ENCODE measurements at places on chromosomes 16 and 17.

DNA sequence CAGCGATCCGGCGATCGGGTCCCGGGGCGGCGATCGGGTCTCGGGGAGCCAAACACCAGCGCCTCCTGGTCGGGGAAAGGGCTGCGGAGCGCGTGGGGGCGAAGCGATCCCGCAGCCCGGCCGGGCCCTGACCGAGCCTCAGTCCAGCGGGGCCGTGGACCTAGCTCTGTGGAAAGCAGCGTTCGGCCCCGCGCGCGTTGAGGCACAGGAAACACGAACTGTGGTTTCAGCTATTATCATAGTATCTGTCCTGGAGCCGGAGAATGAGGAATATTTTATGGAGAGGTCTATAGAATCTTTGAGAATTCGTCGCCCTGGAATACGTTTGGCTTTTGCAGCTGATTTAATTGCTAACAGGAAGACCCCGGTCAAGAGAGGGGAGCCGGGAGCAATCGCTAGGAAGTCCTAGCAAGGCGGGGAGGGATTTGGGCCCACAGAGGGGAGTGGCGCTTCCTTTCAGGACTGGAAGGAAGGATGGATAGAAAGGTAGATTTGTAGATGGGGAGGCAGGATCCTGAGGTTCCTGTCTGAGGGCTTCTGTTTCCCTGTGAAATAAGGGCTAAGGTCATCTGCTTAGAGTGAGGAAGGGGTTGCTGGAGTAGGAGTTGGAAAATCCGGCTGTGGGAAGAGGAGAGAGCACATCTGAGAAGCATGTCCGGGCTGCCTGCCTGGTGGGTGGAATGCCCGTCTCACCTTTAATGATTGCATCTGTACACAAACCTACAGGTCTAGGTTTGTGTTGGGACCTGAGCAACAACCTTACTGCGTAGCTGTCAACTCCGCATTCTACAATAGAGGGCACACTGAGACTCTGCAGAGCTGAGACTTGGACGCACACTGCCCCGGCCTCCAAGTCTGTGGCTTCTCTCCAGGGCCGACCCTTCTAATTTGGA is 770 bp downstream of the CCNF start:
- DNase-seq = no peak

GRCh38 chr16:85201574-85201973 is 89.3 kb upstream of the CIBAR2 start:
- no peak for DNase-seq

DNA sequence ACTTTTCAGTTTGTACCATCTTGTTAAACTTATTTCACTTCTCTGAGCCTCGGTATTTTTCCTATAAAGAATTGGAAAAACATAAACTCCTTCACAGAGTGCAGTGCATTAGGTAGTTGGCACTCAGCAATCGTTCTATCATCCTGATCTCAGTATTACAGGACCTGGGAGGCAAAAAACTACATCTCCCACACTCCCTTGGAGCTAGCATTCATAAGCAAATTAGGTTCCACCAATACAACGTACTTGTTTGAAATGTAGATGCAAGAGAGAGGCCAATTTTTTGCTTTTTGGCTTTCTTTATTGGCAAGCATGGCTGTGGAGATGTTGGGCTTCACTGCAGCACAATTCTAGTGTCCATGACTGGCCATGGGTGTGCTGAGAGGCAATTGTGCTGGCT is 285.2 kb downstream of the CA10 start:
- DNase-seq = no peak

DNA sequence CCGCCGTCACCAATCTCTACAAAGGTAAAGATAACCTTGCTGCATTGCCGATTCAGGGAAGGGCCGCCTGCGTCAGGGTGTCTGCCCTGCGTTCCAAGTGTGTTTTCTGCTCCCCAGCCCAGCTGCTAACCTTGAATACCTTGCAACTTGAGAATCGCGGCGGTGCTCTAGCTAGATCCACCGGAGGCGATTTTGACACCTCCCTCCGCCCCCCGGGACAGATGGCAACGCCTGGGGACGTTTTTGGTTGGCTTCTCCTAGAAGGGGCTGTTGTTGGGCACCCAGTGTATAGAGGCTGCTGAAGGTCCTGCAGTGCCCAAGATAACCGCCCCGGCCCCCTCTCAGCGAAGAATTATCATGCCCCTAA is 1.5 kb downstream of the HAPSTR1 start:
- no peak for DNase-seq

DNA sequence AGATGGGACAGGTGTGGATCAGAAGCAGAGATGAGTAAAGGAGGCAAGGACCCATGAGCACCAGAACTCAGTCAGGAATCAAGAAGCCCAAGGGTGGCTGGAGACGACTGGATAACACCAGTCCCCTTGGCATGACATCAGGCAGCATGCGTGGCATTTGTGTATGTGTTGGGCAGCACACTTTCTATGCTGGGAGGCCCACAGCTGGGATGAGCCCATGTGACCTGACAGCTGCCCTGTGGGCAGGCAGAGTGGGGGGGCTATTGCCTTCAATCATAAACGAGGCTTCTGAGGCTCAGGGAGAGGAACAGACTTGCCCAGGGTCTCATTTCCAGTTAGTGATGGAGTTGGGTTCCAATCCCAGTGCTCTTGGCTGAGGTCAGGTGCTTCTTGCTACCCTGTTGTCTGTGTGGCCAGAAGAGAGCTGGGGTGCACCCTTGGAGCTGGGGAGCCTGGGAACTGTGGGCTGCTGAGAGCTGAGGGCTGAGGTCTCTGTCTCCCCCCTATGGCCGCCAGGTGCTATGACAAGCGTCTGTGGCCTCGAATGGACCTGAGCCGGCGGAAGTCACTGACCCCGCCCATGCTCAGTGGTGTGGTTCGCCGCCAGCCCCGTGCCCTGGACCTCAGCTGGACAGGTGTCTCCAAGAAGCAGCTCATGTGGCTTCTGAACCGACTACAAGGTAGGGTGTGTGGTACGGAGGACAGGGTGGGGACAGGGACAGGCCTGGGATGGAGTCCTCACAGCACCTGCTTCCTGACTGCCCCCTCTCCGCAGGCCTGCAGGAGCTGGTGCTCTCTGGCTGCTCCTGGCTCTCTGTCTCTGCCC is 7.1 kb upstream of the ORAI3 start:
- no peak for DNase-seq

DNA sequence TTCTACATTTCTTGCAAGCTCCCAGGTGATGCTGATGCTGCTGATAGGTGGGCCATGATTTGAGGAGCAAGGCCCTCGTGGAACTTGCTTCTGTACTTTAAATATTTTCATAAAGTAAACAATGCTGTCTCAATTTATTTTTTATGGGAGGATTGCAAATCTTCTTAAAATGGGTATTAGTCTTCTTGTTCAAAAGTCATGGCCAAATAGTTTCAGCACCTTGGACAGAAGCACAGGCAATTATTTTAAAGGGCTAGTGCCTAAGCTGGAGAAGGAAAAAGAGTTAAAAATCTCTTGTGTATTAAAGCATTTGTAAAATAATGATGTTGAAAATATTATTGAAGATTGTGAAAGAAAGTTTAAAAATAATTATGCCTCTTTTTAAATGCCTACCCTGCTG is 50.5 kb downstream of the GPR139 start:
- DNase-seq = no peak

DNA sequence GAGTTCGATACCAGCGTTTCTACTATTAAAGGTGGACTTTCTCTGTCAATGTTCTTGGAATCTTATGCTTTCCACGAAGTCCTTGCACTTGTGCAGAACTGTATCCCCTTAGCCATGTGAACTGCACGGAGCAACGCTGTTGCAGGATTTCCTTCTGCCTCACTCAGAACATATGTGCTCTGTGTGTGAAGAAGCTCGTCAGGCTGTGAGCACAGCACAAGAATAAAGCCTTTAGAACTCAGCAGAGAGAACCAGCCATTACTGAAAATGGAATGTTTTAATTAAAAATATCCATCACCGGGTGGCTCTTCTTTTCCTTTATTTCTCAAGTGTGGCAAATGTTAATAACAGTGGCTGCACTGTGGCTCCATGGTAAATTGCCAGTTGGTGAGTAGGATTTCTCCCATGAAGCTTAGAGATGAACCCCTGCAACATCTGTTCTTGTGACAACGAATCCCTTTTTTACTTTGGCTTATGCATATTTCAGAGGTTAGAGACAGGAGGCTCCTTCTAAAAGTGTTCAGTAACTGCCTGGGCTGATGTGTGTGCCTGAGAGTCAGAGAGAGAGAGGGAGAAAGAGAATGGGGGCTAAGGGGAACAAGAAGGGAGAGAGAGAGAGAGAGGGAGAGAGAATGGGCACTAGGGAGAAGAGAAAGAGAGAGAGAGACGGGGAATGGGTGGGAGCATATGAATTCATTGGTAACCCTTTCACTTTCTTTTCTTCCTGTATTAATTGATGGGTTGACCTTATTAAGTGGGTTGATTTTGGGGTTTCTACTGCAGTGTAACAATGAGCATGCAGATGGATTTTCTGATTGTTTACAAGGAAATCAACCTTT is 50.0 kb downstream of the RPTOR start:
- DNase-seq = no peak

DNA sequence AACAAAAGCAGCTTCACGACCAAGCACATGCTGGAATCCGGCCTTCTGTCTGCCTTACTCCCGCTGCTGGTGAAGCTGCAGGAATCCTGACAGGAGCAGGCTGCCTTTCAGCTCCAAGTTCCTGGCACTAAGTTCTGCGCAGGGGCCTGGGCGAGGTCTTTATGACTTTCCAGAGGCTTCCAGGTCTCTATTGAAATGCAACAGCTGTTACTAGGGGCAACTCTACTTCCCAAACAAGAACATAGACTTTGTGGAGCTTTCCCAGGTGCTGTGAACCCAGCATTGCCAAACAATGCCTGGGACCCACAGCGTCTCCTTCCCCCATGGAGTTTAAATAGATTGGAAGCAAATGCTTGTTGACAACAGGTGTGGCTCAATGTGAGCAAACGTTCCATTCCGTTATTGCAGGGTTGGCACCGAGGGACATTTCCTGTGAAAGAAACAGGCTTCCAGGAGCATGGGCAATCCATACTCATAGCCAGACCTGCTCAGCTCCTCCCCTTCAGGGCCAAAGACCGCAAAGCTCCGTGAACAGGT is 156.0 kb downstream of the CDH13 start:
- DNase-seq = no peak

DNA sequence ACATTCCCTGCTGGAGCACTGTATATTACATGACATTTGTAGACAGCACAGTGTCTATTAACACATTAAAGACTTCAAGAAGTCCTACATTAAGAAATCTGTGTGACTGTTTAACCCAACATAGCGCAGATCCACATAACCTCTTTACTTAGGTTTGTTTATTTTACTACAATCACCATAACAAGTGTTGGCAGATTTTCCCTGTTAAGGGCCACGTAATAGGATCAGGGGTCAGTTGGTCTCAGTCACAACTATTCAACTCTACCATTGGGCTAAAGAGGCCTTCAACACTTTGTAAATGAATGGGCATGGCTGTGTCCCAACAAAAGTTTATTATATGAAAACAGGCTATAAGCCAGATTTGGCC is 51.3 kb upstream of the ADORA2B start:
- DNase-seq = no peak

DNA sequence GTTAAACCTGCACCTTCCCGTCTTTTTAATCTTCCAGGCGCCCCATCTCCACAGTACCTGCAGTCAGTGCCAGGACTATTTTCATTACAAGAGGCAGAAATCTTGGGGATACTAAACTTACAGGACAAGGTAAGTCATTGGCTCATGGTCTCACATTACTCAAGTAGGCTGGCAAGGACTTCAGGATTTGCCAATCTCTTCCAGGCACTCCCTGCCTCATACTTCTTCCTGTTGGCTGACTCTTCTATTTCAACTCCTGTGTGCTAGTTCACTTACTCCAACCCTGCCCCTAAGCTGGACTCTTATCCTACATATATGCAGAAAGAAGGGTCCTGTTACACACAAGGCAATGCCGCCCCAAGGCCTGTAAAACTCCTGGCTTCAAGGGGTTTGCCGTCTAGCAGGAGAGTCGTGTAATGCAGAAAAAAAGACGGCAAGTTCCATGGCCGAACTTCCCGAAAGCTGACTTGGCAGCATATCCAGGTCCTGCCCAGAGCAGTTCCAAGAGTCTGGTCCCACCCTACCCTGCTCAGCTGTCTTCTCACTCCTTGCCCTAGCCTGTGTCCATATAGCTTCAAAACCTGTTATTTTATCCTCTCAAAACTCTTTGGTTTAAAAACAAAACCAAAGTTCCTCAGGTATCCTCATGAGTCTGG is 14.8 kb downstream of the ERN1 start:
- DNase-seq = no peak

DNA sequence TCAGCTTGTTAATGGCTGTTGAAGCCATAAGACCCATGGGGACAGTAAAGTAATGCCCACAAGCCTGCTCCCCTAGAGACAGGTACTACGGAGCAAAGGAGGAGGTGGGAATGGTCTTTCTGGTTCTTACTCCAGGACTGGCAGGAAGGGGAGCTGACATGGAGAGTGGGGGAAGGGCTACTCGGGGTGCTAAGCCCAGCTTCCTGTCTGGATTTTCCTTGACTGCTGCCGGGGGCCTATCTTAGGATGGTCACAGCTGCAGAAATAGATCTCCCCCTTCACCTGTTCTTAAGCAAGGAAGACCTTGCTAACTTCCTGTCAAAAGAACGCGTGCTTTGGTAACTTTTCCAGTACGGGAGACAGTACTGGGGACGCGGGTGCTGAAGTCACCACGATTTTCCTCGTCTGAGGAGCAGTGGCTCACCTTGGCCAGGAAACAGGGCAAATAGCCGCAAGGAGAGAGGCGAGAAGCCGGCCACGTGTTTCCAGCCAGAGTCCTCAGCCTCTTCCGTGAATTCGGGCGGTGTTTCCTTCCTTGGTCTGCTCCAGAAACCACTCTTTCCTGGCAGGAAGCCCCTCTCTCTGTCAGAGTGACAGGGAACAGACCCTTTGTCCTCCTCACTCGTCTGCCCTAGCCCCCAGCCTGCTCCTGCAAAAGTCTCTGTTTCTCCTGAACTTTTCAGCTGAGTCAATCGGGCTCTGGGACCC is 656 bp upstream of the PRR29 start:
- DNase-seq = no peak

DNA sequence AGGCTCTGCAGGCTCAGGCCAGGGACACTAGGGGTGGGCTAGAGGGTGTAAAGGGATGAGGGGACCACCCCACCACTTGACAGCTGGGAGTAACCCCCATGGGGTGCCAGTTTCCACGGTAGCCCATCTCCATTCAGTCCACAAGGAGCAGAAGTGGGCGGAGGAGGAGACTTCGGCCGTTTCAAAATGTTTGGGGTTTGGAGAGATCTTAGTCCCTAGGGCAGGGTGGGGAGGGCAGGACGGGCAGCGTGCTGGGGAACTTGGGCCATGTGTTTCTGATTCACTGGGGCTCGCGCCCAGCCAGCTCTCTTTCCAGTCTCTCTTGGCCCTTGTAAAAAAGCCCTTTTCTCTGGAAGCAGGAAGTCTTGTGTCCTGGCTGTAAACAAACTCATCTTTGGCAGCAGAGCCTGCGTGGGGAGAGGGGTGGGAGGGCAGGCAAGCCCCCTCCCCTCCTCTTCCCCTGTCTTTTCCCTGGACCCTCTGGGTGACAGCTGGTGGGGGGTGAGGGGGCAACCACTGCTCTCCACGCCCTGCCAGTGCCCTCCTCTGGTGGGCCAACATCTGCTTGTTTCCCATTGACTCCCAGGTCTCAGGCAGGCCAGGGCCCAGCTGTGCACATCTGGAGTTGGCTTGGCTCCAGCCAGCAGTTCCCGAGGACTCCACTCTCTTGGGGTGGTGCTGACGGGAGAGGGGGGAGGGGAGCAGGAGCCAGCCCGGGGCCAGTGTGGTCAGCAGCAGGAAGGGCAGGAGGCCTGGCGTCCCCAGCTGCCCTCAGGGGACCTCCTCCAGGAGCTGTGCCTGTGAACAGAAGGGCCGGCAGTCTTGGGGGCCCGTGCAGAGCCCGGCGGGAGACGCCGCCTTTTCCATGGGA is 8.1 kb downstream of the CYGB start:
- DNase-seq = no peak

Data from stimulated activated CD8-positive, alpha-beta memory T cell treated with anti-CD3 and anti-CD28 coated beads, Interleukin-4, amount 100 ng/mL, for 1 hour (primary cell).